ENCODE measurements at places on chromosomes 12 and 14.

- no peak for DNase-seq
Observed at GRCh38 chr12:113194971-113195391, 9.5 kb downstream of the RITA1 start.

DNA sequence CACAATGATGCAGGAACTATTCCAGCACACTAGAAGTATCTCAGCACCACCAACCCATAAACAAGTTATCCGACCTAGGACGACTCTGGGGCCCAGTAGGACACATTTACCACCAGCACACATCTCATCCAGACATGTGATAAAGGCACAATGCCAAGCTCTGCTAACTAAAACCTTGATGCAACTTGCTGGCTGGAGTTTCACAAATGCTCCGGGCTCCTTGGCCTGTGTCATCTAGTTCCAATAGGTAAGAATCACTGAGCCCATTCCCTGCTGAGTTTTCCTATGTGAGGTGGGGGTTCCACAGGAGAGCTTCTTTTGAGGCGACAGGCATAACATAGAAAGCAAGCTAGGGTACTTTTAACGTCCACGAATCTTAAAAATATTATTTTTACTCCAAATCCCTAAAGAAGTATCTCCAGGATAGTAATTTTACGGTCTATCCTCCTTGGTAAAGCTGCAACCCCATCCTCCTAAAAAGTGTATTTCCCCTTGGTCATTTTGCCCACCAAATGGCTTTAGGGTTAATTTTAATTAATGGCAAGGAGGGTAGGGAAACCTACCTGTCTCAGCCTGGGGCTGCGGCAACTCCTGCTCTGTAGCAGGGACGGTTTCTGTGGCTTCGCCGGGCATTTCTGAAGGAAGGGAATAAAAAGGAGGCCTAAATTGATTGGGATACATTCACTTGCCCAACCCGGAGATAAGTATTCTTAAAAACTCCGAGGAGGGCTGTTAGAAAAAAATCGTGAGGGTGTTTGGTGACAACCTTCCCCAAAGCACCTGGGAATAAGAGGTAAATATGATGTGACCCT, 1.0 kb downstream of the NACA start:
- peak; percentile 89 for DNase-seq

DNA sequence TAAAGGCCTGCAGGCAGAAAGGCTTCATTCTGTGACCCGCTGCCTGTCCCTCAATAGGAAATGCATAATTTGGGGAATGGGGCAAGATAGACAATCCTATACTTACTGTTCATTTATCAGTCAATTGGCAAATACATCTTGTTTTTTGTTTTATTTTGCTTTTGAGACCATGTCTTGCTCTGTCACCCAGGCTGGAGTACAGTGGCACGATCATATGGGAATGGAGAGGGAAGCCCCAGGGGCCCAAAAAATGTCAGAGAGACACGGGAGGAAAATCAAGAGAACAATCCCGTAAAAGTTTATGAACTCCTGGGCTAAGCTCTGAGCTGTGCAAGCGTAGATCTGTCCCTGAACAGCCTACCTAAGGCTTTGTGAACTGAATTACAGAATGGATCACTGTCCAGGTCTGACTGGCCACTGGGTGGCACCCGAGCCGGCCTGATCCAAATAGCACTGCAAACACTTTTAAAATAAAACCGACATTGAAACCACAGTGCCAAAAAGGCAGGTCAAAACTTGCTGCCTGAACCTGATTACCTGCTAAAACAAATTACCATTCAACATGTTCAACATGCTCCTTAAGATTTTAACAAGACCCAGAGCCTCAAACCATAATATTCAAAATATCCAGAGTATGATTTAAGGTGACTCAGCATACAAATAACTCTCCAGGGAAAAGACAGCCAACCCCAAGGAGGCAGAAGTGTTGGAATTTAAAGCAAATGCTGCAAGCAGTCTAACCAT, 11.8 kb downstream of the COPS7A start:
- DNase-seq = peak; percentile 67

- no peak for DNase-seq
Observed at GRCh38 chr12:109334887-109335286, 12.8 kb upstream of the MYO1H start.

DNA sequence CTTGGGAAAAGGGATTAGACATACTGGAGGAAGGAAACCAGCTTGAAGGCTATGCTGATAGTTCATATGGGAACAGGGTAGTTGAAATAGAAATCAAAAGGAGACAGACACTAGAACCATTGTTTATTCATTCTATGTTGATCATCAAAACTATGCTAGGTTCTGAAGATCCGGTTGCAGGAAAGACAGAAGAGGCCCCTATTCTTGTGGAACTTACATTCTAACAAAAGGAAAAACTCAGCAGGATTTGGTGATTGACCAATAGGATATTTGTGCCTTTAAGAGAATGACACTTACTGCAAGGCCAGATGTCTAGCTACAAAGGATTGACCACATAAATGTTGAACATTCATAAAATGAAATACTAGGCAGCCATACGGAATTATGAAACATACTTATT, 179.2 kb downstream of the AKAP6 start:
- no peak for DNase-seq

DNA sequence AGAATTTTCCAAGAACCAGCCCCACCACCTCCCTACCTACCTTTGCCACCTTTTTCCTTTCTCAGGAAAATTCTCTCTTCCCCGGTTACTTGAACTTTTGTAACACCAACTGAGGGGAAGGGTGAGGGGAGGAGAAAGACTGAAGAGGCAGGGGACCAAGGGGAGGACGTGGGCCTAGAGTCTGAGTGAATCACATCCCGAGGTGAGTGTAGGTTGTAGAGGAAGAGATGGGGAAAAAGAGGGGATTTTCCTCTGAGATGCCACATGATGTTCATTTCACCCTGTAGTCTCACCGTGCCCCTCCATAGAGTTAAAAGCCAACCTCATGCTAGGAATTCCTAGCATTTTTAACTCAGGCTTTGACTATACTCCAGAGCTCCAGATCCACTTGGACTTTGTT, 311.8 kb downstream of the RPAP3 start:
- no peak for DNase-seq

GRCh38 chr14:31194661-31195060, 12.9 kb downstream of the HECTD1 start:
- peak; percentile 42 for DNase-seq

GRCh38 chr14:31944256-31945073, 132.6 kb upstream of the ARHGAP5 start:
- DNase-seq = no peak

- DNase-seq = peak; percentile 75
Observed at GRCh38 chr12:70885956-70886355, 34.6 kb downstream of the PTPRR start.

DNA sequence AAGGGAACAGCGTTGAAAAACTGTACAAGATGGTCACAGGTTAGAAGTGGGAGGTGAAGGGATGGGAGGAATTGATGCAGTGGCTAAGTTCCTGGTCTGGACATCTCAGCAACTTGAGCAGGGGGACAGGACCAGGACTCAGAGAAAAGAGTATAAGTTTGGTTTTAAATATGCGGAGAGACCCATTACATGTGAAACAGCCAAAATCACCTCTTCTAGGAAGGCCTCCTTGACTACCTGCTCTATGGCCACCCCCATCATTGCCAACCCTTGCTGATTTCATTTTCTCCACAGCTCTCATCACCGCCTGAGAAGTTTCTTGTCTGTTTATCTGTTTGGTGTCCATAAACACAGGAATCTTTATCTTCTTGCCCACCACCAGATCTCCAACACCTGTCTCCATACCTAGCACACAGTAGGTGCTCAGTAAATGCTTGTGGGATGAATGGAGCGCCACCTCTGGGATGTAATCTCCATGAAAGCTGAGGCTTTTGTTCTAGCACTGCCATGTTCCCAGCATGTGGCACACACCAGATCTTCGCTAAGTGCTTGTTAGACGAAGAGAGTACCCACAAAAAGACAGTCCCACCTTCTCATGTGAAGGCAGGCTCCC, 11.2 kb upstream of the PHETA1 start:
- DNase-seq = no peak

Data from muscle of leg (tissue), 16 donors.